ENCODE measurements at places on chromosomes 6 and 20. TPM values are rescaled to one million over a fixed set of nuclear protein-coding genes. Genes with fewer than 3 reads are reported as not detected.

The BTN3A1 gene
- 31.5 TPM for total RNA-seq

The NSFL1C gene
- 48.7 TPM for total RNA-seq

The NHSL1 gene
- total RNA-seq, result 46.6 TPM

The TSHZ2 gene
- 14.7 TPM for total RNA-seq

The FNDC11 gene
- total RNA-seq, result 1.0 TPM

The NR2E1 gene
- total RNA-seq, result 48.3 TPM

The MYLK2 gene
- 2.5 TPM for total RNA-seq

The SNX21 gene
- total RNA-seq, result 86.1 TPM

The C20orf96 gene
- 12.6 TPM for total RNA-seq

The CASS4 gene
- total RNA-seq, result 1.4 TPM

The MUC22 gene
- 0.11 TPM for total RNA-seq

The MROH8 gene
- 8.4 TPM for total RNA-seq

The CDSN gene
- total RNA-seq, result not detected

The PTCRA gene
- total RNA-seq, result not detected

The PAK5 gene
- 12.2 TPM for total RNA-seq

The PNISR gene
- 367 TPM for total RNA-seq

The SLC22A23 gene
- 27.3 TPM for total RNA-seq

The RAB44 gene
- total RNA-seq, result 0.33 TPM

The LAMP5 gene
- total RNA-seq, result 34.1 TPM

The TMEM217 gene
- 0.44 TPM for total RNA-seq

The JPH2 gene
- 14.8 TPM for total RNA-seq

The SRSF12 gene
- 18.0 TPM for total RNA-seq

The CRISP2 gene
- total RNA-seq, result 0.55 TPM

The ENPP1 gene
- 10.3 TPM for total RNA-seq

The DEFB132 gene
- not detected for total RNA-seq

The C20orf202 gene
- total RNA-seq, result 0.77 TPM

The PGC gene
- not detected for total RNA-seq

The C20orf144 gene
- total RNA-seq, result 0.22 TPM

The ZC3H12D gene
- 1.0 TPM for total RNA-seq

The C6orf52 gene
- total RNA-seq, result not detected

The IYD gene
- not detected for total RNA-seq

The CCDC28A gene
- 27.7 TPM for total RNA-seq

The OXT gene
- total RNA-seq, result not detected

The APCDD1L gene
- 5.1 TPM for total RNA-seq

The TRMT11 gene
- total RNA-seq, result 56.5 TPM

The CD83 gene
- 12.7 TPM for total RNA-seq

The RREB1 gene
- 55.9 TPM for total RNA-seq

The ZCCHC3 gene
- total RNA-seq, result 34.5 TPM

The CCN6 gene
- not detected for total RNA-seq

The HNF4A gene
- total RNA-seq, result 2.3 TPM
